ENCODE measurements at places on chromosomes 1 and 21. TPM values are rescaled to one million over a fixed set of nuclear protein-coding genes. Genes with fewer than 3 reads are reported as not detected.

CLEC20A gene
- not detected for total RNA-seq

GPR161 gene
- total RNA-seq: 0.88 TPM

HSD3B1 gene
- total RNA-seq: not detected

CSTB gene
- 40.1 TPM for total RNA-seq

VTCN1 gene
- not detected for total RNA-seq

TNFRSF8 gene
- total RNA-seq: 33.2 TPM

NTMT2 gene
- total RNA-seq: not detected

ELAPOR1 gene
- 11.5 TPM for total RNA-seq

B3GALT5 gene
- total RNA-seq: not detected

DNA sequence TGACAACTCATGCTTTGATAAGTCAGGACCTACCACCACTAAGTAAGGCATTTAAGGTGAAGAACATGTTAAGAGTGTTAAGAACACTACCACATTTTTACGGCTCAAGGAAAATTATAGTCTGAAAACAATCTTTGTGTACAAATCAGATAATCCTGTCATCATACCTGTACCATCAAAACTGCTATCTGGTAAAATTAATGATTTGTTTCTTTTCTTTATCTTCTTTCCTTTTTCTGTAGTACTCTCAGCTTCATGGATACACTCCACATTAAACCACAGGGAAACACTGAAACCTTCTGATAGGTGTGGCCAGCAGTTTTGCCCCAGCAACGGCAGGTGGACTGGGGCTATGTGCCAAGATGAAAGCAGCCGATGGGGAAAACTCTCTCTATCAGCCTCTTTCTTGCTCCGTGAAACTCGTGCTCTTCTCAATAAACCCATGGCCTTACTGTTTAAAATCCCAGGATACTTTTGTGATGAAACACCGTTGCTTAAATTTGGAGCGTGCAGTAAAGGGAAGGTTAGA lies 75.1 kb downstream of the LYST start:
- no peak for DNase-seq

- no peak for DNase-seq
These were observed 534.5 kb downstream of the PTPRC start for GRCh38 chr1:199173356-199173755.

DNA sequence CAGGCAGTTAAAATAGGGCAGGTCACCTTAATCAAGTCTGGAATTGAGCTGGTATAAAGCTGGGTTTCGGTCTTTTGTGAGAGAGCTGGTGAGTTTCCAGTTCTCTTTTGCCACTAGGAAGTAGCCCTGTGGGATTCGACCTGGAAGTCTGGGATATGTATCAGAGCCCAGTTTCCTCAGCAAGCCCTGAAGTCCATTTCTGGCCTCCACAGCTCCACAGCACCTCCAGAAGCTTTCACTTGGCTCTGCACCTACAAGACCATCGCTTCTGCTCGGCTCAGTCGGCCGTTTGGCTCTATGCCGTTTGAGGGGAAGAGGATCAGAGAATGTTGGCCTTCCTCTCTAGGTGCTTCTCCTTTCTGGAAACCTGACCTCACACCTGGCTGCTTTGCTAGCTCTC lies 148.0 kb downstream of the GALNT2 start:
- DNase-seq: no peak

DNA sequence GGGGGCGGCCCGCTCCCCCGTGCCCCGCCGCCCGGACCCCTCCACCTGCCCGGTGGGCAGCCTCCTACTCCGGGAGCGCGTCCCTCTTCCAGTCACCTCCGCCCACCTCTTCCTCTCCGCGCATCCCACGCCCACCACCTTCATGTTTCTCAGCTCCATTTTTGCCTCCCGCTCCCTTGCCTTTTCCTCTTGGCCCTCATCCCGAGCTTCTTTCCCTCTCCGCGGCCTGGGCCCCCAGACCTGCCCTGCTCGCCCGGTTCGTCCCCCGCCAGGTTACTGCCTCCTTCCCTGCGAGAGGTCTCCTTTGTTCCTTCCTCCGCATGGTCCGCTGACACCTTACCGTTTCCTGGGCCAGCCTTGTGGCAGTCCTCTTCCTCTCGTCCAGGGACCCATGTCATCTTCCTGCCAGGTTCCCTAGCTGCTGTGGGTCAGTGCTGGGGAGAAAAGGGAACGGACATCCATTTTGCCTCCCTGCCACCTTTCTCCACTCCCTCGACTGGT lies 563 bp downstream of the QSOX1 start:
- DNase-seq: peak; percentile 52

GRCh38 chr1:18852501-18852900 lies 7.0 kb downstream of the TAS1R2 start:
- no peak for DNase-seq

GRCh38 chr21:37462087-37462861 lies 95.7 kb downstream of the DYRK1A start:
- no peak for DNase-seq

DNA sequence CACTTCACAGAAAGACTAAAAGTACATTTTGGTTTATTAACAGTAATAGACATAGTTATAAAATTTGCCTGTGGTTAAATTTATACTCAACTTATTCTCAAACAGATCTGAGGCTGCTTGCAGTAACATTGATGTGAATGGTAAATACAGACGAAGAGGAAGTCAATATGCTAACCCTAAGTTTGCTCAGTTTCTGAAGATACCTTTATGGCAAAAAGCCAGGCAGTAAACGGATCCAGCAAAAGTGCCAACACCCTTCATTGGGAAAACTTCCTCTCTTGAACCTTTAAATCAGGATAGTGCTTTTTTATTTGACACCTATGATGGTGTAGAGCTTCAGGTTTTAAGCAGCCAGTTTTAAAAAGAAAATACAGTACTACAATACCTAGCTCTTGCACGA lies 16.6 kb upstream of the CCDC181 start:
- DNase-seq: no peak

DNA sequence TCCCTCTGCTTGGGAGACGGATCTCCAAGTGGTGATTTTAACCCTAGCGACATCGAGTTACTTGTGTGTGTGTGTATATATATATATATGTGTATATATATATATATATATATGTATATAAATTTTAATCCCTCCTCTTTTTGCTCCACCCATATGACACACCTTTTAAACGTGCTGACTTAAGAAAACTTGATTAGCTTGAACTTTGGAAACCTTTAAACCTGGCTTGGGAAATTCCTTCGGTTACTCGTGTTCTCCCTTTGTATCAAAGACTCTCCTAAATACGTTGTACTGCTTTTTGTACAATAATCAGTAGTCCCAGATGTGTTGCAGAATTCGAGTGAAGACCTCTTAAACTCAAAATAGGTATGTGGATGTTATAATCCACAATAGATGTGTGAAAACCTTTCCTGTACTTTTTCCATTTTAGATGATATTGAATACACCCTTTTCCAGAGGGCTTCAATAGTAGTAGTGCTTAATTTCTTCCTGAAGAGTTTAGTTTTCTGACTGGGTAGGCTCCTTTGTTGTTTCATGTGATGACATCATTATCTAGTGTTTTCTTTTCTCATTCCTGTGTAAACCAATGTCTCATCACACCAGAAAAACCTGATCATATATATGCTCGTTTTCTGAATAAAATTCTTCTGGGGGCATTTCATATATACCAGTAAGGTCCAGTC lies 1.4 kb downstream of the RNF11 start:
- DNase-seq: no peak

DNA sequence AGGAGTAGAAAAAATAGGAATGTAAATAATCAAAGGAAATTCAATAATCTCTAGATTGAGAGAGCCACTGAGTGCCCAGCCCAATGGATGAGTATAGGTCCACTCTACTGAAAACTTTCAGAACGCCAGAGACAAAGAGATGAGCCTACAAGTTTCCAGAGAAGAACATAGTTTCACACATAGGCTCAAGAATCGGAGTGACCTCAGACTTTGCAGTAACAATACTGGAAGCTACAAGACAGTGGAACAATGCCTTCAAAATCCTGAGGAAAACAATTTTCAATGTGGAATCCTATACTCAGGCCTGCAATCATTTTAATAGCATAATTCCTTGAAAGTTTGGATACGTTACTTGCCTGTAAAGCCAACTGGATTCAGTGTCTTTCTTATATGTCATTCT lies 11.0 kb downstream of the GJA4 start:
- DNase-seq: no peak

DNA sequence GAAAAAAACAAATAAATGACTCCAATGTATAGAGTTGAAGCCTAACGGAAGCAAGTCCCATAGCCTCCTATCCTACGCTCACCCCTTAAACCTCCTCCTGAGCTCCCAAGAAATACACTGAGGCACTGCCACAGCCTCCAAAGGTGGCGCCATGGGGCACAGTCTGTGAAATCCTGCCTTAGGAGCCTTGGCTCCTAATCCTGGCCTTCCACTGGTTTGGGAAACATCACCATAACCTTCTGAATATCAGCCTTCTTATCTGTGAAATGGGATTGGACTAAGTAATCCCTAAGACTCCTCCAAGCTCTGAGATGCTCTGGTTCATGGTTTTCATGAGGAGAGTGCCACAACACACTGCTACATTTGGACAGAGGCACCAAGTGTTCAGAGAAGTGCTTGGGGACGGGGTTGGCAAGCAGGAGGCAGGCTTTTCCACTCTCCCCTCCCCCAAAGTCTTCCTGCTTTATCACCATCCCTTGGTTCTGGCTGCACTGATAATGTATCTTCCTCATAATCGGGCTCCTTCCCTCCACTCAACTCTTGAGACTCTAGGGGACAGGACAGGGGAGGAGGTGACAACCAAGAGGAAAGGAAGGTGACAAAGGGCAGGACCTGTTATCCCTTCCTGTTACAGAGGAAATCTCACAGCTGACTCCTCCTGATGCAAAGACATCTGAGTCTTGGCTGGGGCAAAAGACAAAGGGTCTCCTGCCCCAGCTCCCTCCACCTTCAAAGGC lies 2.7 kb downstream of the SLAMF7 start:
- no peak for DNase-seq

DNA sequence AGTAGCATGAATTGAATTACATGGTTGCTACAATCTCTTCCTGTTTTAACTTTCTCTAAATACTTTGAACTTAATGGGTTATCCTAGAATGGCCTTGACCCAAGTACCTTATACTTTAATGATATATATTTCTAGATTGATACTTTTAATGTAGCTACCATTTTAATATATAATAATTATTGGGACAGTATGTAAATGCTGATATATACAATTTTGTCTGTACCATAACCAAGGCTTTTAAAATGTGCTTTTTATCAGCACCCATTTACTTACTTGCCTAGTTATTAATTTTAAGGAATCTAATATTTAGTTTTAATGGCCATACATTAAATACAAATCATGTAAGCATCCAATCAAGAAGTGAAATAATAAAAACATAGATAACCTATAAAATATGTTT lies 13.4 kb downstream of the HIPK1 start:
- no peak for DNase-seq

GRCh38 chr1:29360768-29361167 lies 124.4 kb downstream of the PTPRU start:
- DNase-seq: no peak

DNA sequence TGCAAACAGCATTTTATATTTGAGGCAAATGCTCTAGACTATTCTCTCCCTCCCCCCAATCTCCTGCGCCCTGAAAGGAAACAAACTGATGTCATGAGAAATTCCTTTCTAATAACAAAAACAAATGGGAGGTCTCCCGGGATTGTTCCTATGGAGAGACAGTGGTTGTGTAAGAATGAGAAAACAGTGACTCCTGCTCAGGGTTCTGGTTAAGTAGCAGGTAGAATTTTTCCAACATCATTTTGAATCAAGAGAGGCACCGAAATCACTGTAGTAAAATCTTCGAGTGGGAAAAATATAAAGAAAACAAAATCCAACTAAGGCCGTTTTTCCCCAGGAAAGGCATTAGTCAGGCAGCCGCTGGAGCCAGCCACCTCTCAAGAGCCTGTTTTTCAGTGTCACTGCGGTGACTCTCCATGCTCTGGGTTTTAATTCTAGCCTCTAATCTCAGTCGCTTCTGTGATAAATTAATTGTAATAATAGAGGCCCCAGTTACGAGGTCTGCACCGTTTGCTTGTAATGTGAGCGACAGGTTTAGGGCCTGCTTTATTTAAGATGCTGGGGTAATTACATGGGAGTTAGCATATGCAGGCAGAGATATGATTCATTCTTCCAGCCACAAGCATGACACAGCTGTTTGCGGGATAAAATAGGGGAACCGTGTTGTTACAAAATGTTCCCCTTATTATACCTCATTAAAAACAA lies 80.3 kb downstream of the RNF220 start:
- DNase-seq: no peak

DNA sequence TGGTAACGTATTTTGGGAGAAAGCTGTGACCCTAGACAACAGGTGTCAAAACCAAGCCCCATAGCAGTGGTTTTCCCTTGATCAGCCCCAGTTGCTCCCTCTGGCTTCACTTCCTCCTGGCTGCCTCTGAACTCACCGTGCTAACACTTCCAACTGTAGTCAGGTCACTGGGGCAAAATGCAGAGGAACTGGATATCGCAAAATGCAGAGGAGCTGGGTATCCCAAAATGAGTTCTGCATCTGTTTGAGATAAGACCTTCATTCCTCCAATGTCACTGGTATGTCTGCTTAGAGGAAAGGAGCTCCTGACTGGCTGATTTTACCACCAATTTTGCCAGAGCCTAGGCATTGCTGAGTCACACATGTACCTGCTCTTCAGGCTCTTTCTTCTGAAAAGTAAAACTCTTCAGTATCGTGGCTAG lies 19.6 kb upstream of the TACSTD2 start:
- no peak for DNase-seq

GRCh38 chr1:95304803-95305202 lies 70.8 kb downstream of the RWDD3 start:
- DNase-seq: no peak

- DNase-seq: no peak
These were observed 9.2 kb downstream of the FCRL3 start for GRCh38 chr1:157691285-157691920.

GRCh38 chr1:156895927-156896326 lies 2.4 kb downstream of the PEAR1 start:
- no peak for DNase-seq

DNA sequence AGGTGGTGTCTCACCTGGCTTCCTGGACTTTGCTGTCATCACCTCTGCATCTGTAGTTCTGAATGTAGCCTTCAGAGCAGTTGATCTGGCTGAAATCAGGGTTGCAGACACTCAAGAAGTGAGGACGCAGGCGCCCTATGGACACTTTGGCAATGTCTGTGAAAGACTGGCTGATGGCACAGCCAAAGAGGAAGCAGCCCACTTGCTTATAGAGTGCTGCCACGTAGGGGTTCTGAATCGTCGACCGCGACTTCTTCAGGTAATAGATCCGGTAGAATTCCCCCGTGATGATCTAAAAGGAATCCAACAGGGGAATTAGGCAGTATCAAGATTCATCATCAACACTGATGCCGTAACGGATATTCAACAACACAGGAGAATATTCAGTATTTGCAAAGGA lies 55.1 kb downstream of the PLPP3 start:
- no peak for DNase-seq
